ENCODE measurements at places on chromosomes 12 and 14. TPM values are rescaled to one million over a fixed set of nuclear protein-coding genes. Genes with fewer than 3 reads are reported as not detected.

The KRT2 gene
- not detected for total RNA-seq

DNA sequence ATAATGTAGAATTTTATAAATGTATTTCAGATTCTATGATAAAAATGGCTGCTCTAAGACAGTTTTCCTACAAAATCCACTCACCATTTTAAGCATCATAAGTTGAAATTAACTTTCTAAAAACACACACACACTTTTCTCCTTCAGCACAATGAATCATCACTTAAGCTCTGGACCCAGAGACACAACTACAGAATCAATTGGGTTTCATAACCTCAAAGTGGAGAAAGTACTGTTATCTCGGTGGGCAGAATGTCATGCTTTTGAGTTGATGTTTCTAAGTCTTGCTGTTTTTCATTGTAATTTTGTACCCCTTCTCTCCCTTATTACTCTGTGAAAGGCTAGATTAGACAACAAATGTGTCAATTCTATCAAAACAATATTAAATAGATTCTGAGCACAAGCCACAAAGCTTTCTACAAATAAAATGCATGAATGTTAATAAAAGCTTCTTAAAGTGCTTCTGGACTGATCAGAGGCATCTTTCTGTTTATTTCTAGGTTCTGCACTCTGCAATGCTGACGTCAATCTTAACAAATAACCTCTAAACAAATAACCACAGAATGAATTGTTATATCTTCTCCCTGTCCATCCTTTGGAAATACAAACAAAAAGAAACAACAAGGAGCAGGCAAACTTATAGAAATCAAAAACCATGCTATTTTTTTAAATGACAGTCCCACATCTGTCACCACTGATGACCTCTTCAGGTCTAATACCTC, 8.2 kb downstream of the IPO8 start:
- no peak for DNase-seq

The VASH1 gene
- total RNA-seq: 2.8 TPM

GRCh38 chr12:11960646-11961045, 110.1 kb upstream of the BCL2L14 start:
- no peak for DNase-seq

GRCh38 chr14:94602722-94603121, 9.5 kb upstream of the SERPINA3 start:
- no peak for DNase-seq

DNA sequence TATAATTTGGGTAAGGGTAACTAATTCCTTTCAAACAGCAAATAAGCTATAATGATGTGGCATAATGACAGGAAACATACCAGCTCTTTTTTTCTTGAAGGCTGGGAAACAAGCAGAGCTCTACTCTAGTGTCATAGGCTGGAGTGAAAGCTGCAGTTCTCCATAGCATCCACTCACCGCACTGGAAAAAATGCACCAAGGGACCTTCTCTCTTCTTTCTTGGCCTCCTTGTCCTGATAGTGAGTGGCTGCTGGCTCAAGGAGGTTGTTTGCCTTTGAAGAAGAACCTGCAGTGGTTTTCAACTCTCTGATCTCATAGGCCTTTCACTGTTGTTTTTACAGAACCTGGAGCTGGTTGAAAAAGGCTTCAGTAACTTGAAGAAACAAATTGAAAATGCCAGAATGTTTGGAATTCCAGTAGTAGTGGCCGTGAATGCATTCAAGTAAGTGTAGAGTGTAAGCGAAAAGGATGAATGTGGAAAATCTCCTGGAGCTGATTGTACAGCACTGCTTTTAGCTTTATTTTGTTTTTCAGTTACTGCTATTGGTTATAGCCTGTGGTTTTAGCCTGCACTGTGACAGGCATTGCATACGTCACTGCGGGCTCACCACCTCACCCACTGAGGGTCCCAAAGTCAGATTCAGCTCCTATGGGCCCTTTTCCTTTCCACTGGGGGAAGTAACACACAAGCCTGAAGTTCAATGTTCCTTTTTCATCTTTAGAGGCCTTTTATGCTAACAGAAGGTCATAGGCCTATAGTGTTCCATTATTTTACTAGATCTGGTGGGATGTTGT, 17.2 kb upstream of the AKAP5 start:
- no peak for DNase-seq

- DNase-seq: peak; percentile 25
Observed at GRCh38 chr12:3700861-3701260, 52.0 kb downstream of the CRACR2A start.

GRCh38 chr12:104164634-104165033, 26.6 kb upstream of the NFYB start:
- no peak for DNase-seq

DNA sequence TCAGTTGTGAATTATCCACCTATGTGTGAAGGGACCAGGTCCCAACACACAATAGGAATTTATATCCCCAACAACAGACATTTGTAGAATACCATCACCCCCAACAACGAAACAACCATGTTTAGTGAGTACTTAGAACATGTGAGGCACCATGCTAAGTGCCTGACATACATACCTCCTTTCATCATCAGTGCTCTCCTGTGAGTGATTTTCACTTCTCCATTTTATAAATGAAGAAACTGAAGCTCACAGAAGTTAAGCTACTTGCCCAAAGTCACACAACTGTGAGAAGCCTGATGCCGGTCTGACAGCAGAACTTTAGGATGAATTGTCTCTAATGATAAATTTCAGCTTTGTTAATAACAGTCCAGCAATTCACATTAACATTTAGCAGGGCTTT, 35.4 kb downstream of the SPTB start:
- no peak for DNase-seq

DNA sequence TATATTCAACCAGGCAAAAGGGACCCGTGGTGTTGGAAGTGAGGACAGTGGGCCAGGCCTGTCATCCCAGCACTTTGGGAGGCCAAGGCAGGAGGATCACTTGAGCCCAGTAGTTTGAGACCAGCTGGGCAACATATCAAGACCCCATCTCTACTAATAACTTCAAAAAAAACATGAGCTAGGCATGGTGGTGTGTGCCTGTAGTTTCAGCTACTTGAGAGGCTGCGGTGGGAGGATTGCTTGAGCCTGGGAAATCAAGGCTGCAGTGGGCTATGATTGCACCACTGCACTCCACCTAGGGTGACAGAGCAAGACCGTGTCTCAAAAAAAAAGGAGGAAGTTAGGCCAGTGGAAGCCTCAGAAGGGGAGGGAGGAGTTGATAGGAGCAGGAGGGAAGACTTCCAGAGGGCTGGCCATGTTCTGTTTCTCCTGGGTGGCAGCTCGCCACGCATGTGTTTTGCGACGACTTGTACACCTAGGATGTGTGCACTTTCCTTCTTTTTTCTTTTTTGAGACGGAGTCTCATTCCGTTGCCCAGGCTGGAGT, 10.1 kb downstream of the SLC25A29 start:
- no peak for DNase-seq

DNA sequence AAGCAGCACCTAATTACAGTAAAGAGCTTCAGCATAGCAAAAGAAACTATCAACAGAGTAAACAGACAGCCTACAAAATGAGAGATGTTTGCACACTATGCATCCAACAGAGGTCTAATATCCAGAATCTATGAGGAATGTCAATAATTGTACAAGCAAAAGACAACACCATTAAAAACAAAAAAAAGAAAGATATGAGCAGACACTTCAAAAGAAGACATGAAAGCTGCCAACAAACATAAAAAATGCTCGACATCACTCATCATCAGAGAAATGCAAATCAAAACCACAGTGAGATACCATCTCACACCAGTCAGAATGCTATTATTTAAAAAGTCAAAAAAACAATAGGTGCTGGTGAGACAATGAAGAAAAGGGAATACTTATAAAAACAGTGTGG, 273.1 kb downstream of the TMTC2 start:
- DNase-seq: no peak

The LRP1 gene
- 305 TPM for total RNA-seq

The NFKBIA gene
- total RNA-seq: 33.6 TPM

The KLRG1 gene
- total RNA-seq: not detected

The ADAMTS20 gene
- not detected for total RNA-seq

GRCh38 chr12:34597548-34598351, 575.5 kb downstream of the ALG10 start:
- no peak for DNase-seq

DNA sequence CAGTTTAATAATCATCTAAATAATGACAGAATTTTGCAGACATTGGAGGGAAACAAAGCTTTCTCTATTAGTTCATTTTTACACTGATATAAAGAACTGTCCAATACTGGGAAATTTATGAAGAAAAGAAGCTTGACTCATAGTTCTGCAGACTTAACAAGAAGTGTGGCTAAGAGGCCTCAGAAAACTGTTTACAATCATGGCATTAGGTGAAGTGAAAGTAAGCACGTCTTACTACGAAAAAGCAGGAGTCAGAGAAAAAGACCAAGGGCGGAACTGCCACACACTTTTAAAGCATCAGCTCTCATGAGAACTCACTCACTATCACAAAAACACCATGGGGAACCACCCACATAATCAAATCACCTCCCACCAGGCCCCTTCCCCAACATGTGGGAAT, 804.4 kb downstream of the FLRT2 start:
- DNase-seq: no peak

The ENDOU gene
- total RNA-seq: not detected

- no peak for DNase-seq
Observed at GRCh38 chr12:80016684-80017083, 81.8 kb upstream of the PPP1R12A start.

- DNase-seq: no peak
Observed at GRCh38 chr14:24695265-24696241, 61.6 kb upstream of the GZMB start.
